ENCODE measurements at places on chromosomes 16 and 17.

DNA sequence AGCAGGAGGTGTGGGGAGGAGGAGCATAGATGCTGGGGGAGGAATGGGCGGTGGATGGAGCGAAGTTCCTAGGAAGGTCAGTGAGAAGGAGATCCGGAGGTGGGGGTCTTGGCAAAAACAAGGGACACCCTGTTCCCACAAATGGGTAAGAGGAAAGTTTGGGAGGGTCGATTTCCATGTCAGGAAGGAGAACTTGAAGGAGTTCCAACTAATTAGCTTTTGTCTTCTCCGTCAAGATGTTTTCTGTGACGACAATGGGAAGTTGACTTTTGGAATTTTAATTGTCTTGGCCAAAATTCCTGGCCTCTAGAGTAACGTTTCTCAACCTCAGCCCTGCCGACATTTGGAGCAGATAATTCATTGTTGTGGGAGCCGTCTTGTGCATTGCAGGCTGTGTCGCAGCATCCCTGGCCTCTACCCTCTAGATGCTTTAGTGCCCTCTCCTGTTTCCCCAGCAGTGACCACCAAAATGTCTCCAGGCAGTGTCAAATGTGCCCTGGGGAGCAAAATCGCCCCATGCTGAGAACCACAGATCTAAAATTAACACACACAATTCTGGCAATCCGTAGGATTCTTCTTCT is 97.1 kb downstream of the PITPNC1 start:
- DNase-seq, result no peak

DNA sequence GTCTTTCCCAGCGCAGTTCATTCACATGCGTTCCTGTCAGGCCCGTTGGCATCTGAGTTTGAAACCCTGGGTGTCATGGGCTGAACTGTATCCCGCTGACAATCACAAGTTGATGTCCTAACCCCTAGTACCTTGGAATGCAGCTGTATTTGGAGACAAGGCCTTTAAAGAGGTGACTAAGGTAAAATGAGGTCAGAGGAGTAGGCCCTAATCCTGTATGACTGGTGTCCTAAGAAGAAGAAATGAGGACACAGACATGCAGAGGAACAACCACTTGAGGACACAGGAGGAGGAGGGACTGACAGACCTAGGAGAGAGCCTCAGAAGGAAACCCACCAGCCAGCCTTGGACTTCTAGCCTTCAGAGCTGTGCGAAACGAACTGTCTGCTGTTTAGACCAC is 33.1 kb downstream of the TRPV2 start:
- DNase-seq, result no peak

- DNase-seq, result no peak
These were observed 68.7 kb downstream of the TTC19 start for GRCh38 chr17:16068323-16068722.

DNA sequence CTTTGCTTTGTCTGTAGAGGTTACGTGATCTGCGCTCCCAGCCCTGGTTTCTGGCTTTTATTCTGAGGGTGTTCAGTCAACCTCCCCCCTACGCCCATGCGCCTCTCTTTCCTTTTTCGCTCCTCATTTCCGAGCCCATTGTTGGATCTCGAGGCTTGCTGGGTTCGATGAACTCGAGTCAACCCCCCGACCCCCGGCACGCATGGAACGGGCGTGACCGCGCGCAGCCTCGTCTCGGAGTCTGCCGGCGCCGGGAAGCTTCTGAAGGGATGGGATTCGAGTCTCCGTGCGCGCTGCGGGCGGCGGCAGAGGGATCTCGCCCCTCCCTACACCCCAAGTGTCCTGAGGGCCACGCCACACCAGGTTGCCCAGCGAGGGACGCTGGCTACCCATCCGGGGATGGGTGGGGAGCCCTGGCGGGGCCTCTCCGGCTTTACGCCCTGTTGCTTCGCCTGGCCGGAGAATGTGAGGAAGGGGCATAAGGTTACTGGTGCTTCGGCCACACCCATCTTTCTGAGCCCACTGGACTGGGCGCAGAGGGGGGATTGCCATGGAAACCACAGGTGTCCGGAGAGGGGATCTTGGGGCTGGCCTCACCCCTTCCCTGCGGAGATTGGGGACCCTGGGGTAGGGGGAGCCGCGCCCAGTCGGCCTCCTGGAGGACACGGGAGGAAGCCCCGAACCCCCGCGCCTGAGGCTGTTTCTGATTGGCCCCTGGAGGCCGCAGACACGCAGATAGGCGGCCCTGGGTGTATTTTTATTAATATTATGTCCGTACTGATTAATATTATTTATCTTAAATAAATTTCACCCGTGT is 1.8 kb downstream of the MAPT start:
- DNase-seq, result no peak
